ENCODE measurements at places on chromosomes 1 and 21. TPM values are rescaled to one million over a fixed set of nuclear protein-coding genes. Genes with fewer than 3 reads are reported as not detected.
A peak's percentile ranks its signal among the peaks of the same experiment; 100 is the strongest.

DNA sequence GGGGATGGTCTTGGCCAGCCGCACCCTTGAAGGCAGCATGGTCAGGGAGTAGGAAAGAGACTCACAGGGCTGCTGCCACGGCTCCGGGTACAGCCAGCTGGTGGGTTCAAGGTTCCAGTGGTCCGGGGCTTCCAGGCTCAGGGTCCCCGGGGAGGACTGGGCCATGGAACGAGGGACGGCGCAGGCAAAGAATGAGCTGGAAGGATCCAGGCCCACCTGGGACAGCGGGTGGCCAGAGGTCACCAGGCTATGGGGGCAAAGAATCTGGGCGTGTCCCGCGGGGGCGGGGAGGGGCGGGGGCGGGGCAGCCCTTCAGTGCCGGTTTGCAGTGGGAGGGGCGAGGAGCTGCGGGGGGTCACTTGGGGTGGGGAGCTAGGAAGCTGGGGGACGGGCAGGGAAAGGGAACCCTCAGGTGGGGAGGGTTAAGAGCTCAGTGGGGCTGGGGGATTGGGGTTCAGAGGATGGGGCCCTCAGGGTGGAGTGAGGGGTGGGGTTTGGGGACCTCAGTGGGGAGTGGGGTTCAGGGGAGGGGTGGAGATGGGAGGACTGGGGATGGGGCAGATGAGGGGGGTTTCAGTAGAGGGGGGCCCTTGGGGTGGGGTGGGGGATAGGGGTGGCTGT is at the start of gene DNMT3L:
Gene DNMT3L (minus strand): TSS at position 223 of the 621 bp plus-strand sequence. CDS start 638 bp downstream, outside the sequence.
- DNase-seq = no peak

GRCh38 chr1:171913385-171913784 is 72.1 kb downstream of the DNM3 start:
- no peak for DNase-seq

- DNase-seq = no peak
These were observed 9.5 kb downstream of the F3 start for GRCh38 chr1:94532077-94532476.

GRCh38 chr1:3668585-3669300 is 16.4 kb downstream of the TP73 start:
- no peak for DNase-seq

CYP4A22 gene
- not detected for total RNA-seq

DNA sequence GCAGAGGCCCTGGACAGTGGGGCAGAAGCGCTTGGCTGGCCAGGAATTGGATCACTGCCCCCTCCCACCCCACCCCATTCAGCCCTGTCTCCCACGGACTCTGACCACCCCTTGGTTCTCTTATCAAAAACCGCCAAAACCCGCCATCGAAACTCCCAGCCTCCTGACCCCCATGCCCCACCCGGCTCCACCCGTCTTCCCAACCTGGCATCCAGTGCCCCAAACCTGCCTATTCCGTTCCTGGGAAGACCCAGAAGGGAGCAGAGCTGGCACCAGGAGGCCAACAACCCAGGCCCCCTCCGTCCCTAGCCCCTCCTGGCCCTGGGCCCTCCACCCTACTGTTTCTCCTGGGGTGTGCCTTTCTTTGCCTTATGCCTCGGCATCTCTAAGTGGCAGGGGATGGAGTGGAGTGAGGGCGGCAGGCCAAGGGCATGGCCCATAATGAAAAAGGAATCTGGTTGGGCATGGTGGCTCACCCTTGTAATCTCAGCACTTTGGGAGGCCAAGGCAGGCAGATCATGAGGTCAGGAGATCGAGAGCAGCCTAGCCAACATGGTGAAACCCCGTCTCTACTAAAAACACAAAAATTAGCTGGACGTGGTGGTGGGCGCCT is 16.5 kb upstream of the EPHA2 start:
- DNase-seq = no peak

GSTM1 gene
- total RNA-seq = not detected

GRCh38 chr1:7681401-7681800 is 89.7 kb upstream of the VAMP3 start:
- no peak for DNase-seq

NUAK2 gene
- total RNA-seq = 8.1 TPM

TRIM58 gene
- 0.54 TPM for total RNA-seq

DNA sequence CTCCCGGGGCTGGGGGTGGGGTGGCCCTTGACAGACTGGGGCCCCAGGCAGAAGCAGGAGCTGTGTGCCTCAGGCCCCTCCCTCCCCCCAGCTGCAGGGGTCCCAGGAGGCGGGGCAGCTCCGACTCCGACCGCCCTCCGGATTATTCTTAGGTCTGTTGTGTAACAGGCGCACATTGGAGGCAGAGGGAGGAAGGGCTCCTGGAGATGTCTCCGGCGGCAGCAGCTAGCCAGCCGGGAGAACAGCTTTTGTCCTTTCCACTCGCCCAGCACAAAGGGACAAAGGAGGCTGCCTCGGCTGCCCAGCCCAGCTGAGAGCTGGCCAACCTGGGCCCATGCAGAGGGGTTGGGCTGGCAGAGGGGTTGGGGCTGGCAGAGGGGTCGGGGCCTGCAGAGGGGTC is 29.7 kb upstream of the PLCH2 start:
- no peak for DNase-seq

DNA sequence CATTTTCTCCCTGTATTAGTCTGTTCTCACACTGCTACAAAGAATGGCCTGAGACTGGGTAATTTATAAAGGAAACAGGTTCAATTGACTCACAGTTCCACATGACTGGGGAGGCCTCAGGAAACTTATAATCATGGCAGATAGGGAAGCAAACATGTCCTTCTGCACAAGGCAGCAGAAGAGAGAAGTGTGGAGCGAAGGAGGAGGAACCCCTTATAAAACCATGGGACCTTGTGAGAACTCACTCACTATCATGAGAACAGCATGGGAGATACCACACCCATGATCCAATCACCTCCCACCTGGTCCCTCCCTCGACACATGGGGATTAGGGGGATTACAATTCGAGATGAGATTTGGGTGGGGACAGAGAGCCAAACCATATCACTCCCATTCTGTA is 35.2 kb upstream of the EEIG2 start:
- no peak for DNase-seq

ZDHHC18 gene
- total RNA-seq = 12.5 TPM

DNA sequence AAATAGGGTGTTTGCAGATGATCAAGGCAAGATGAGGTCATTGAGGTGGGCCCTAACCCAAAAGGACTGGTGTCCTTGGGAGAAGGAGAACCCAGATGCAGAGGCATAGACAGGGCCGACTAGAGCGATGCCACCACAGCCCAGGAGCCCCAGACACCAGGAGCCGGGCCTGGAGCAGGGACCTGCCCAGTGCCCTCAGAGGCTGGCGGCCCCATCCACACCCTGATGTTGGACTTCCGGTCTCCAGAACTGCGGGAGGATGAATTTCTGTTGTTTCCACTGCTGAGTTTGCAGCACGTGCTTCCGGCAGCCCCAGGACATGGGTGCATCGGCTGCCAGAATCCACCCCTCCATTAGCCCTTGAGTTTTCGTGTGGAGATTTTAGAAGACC is 7.2 kb upstream of the ACTRT2 start:
- DNase-seq = no peak

DEPDC1 gene
- 14.7 TPM for total RNA-seq

GRCh38 chr21:17053321-17053720 is 459.5 kb upstream of the CXADR start:
- no peak for DNase-seq

NHLH1 gene
- total RNA-seq = not detected

DNA sequence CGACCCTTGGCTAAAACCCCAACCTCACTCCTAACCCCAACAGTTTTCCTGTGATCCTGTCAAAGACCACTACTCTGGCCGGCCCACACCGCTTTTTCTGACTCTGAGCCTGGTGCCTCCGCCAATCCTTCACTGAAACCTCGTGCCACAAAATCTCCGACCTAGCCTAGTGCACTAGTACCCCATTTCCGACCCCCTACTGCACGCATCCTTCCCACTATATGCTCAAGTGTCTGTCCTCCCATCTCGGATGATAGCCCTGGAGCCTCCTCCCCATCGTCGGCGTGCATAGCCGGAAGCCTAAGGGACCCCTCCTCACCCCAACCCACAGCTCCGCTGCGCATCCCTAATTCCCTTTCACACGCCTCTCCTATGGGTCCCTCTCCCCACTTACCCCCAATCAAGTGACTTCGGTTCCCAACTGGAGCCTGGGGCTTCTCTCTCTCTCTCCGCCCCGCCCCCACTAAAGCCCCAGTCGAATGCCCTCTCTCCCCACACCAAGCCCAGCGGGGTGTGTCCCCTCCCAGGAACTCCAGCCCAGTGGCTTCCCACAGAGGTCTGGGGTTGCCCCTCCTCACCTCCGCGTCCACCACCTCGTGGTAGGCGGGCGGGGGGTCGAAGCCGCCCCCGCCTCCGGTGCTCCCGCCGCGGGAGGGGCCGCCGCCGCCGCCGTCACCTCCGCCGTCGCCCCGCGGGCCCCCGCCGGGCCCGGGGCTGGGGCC is 791 bp downstream of the USP24 start:
- DNase-seq = no peak

KRTAP19-1 gene
- not detected for total RNA-seq

DNA sequence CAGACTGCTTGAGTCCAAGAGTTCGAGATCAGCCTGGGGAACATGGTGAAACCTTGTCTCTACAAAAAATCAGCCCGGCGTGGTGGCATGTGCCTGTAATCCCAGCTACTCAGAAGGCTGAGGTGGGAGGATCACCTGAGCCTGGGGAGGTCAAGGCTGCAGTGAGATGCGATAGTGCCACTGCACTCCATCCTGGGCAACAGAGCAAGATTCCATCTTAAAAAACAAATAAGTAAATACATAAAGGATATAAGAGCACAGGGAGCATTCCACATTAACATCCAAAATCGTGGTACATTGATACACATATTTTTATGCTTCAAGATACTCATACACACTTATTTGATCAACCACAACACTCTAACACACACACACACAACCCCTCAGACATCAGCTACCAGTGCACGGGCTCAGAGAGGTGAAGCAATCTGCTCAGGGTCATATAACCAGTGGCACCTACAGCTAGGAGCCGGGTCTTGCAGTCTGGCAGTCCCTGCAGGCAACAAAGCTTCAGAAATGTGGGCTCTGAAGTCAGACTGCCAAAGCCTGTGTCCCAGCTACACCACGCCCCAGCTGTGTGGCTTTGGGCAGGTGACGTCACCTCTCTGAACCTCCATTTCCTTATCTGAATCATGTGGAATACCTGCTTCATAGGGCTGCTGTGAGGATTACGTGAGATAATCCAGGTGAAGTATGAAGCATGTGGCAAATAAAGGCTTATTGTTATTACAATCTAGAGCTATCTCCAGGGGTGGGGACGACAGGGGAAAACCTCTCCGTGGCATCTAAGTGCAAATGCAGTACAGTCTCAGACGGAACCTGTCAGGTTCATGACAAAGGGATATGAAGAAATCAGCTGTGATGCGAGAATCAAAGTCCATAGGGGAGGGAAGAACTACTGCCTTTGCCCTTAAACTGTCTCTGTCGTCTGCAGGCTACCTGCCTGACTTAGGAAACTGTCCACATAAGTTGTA is 4.8 kb upstream of the CRYBG2 start:
- no peak for DNase-seq

- DNase-seq = no peak
These were observed 43.9 kb downstream of the LMX1A start for GRCh38 chr1:165312591-165312990.

DNA sequence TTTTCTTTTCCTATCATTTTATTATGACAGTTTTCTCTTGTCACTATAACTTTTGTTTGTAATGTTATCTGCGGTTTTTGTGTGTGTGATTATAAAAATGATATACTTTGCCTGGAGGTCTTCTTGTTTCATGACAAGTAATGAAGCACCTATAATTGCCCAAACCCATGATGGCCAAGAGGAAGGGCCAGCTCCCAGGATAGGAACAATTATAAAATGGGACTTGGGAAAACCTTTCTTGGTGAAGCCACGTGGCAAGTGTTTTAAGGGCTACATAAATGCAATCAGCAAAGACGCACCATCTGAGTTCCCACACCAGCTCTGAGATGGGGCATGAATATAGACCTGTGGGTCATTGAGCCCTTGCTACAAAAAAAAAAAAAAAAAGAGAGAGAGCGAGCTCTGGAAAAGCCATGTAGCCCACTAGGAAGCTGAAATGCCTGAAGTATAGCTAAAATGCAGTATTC is 462.6 kb upstream of the RUNX1 start:
- DNase-seq = peak; percentile 25

DNA sequence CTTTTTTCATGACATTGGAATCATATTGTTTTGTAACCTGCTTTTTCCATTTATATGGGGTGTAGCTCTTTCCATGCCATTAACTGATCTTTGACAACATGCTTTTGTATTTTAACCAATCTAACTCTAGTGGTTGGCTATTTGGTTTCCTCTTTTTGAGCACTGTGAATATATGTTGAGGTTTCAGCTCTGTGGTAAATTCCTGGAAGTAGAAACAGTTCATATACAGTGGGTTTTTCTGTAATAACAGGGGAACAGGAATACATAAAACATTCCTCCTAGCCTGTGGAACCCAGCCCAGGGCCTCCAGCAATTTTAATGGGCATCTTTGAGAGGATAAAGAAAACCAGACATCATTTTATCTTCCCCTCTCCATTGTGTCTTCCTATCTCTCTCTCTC is 17.4 kb downstream of the AZIN2 start:
- peak; percentile 44 for DNase-seq

GRCh38 chr1:66464802-66465201 is 69.2 kb upstream of the SGIP1 start:
- peak; percentile 99 for DNase-seq

AZIN2 gene
- 2.2 TPM for total RNA-seq

RGS7 gene
- total RNA-seq = 0.72 TPM

GRCh38 chr1:234610061-234610665 is at the start of gene IRF2BP2:
TSS of gene IRF2BP2 (minus strand) at chr1:234610178. CDS start at chr1:234609494, 684 bp downstream.
- DNase-seq = peak; percentile 80

- DNase-seq = no peak
These were observed 670.6 kb upstream of the PKN2 start for GRCh38 chr1:88013485-88013884.

- no peak for DNase-seq
These were observed 9.9 kb upstream of the ANKRD13C start for GRCh38 chr1:70364439-70364838.

DNA sequence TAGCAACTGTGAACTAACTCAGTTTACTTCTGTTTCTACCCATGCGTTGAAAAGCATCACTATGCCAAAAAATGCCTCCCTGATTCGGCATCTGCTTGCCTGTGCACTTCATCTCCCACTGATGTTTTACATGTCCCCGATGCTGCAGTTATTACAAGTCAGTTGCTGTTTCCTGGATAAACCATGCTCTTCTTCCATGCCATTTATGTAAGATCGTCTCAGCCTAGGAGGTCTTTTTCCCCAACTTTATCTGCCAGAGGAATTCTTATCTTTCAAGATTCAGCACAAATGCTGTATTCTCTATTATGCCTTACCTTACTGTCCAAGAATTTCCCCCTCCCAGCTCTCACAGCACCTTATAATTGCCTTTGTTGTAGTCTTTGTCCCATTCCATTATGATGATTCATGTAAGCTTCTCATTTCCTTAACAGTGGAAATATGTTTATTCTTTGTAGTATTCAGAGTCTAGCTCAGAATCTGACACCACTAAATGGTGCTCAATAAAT is 30.0 kb downstream of the PRKACB start:
- peak; percentile 65 for DNase-seq

ZSWIM5 gene
- under 0.01 TPM for total RNA-seq

DNA sequence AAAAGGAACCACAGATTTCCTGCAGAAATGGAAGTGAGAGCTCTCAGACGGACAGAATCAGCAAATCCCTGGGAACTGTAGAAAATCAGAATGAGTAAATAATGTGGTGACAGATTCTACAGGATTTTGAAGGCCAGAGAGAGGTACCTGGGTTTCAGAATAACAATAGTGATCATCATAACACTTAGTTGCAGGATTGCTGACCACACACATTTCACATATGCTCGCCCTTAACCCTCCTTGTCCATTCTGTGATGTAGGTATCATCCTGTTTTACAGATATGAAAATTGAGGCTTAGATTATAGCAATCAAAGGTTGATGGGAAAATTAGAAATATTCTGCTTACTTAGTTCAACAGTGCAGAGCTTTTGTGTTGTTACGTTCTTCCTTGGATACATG is 97.9 kb upstream of the HOOK1 start:
- no peak for DNase-seq

FMOD gene
- 0.18 TPM for total RNA-seq
